A549 treated with ZK216348 at 1 μM for 4 hours (cell line): ENCODE measurements at places on chromosomes 6 and 20. TPM values are rescaled to one million over a fixed set of nuclear protein-coding genes. Genes with fewer than 3 reads are reported as not detected.

Gene FIG4
- total RNA-seq = 3.8 to 6.1 TPM (median 4.7 TPM) in 5 replicates

Gene CST1
- 0.59 to 1.5 TPM (median 0.81 TPM) in 4 of 5 replicates, not detected in the other for total RNA-seq

Gene CFAP61
- 0.34 to 0.82 TPM (median 0.40 TPM) in 5 replicates for total RNA-seq

Gene MYB
- total RNA-seq = 0.52 to 1.1 TPM (median 0.77 TPM) in 5 replicates

Gene EPPIN
- total RNA-seq = not detected in 5 replicates

Gene TNNC2
- not detected in 5 replicates for total RNA-seq

Gene PACRG
- not detected in 5 replicates for total RNA-seq
